ENCODE measurements at places on chromosomes 6 and 20.

DNA sequence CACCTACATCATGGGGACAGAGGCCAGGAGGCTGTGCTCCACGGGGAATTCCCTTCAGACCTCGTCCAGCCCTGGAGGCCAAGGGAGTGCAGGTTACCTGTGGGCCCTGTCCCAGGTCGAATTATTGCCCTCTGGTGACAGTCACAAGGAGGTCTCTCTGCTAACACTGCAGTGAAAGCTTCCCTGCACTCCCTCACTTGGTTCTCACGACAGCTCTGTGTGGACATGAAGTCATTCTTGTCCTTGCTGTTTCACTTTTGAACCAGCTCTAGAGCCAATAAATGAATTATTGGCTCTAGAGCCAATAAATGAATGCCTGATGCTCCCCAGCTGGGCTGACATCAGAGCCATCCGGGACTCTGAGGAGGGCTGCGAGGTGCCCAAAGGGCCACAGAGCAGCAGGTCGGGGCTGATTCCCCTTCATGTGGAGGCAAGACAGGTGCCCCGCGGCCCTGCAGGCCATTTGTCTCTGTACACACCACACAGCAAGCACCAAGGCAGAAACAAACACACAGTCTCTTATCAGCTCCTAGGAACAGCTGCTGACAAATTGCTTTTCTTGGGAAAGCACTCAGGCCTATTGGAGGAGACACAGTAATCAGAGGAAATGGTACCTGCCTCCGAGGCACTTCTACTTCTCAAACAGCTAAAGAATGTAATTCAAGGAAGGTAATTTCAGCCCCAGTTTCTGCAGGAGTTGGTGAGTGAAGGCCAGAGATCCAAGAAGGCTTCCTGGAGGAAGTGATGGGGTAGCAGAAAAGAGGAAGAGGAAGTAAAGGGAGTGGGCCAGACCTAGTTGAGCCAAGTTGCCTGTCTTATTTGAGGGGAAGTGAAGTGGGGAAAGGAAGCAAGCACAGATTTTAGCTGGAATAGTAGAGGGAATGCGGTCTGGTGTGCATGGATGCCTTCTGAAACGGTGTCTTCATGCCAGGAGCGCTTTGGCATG lies 27.5 kb upstream of the TBXT start:
- DNase-seq: no peak

GRCh38 chr20:59863058-59863457 lies 70.4 kb downstream of the SYCP2 start:
- no peak for DNase-seq

DNA sequence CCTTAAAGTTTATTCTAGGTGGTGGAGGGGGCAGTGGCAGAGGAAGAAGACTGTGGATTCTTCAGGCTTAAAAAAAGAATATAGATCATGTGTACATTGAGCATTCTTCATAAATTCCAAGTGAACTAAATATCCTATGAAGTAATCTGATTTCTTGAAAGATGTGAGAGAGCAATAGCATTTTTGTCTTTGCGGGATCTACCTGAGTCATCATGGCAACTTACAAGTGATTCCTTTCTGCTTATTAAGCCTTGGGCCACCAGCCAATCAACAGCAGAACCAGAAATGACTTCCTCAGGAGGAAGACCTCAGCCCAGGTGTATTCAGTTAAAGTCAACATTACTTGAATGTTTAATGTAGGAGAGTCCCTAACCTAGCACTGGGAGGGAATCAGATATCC lies 756.9 kb downstream of the TFAP2A start:
- DNase-seq: no peak

DNA sequence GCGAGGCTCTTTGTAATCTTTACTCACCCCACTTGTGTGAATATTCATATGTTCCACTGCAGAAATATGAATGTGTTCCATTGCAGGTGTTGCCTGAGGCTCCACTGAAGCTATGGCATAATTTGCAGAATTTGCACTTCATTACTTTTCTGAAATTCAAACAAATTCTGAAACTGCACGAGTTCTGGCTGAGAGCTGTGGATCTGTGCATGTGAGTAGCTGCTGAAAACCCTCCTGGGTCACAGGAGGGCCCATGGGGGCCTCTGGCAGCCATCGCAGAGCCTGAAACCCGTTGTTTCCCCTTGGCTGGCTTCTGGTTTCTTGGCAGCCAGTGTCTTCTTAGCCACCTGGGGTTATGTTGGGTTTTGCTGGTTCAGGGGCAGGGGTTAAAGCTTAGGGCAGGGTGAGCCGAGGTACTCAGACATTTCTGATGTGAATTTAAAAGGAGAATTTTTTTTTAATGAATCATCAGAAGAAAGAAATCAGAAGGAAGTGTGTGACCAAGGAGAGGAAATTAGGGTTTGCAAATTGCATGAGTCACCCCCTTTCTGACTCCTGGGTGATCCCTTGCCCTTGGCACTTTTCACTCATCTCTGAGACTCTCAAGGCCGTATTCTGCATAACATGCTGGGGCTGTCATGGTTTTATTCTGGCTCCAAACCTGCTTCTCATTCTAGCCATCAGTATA lies 40.6 kb downstream of the TOX2 start:
- peak; percentile 22 for DNase-seq

- DNase-seq: no peak
Observed at GRCh38 chr6:28402197-28402596, 2.6 kb upstream of the ZSCAN12 start.

DNA sequence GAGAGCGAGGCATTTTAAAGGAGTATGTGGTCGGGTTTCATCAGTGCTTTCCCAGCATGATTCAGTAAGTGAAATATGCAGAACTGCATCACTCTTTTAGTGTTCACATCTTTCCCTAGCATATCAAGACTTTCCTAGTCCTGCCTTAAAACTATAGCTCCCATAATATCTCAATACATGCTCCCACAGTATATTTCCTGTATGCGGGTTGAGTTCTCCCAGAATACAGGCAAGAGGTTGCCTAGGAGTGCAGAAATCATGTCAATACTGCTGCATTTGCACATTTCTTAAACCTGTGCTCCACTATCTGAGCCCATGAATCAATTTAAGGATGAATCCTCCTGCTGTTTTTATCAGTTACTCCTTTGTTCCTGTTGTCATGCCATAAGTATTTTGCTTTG lies 386.6 kb upstream of the SLC35B3 start:
- no peak for DNase-seq

GRCh38 chr6:115680621-115681020 lies 380.1 kb downstream of the FRK start:
- no peak for DNase-seq

DNA sequence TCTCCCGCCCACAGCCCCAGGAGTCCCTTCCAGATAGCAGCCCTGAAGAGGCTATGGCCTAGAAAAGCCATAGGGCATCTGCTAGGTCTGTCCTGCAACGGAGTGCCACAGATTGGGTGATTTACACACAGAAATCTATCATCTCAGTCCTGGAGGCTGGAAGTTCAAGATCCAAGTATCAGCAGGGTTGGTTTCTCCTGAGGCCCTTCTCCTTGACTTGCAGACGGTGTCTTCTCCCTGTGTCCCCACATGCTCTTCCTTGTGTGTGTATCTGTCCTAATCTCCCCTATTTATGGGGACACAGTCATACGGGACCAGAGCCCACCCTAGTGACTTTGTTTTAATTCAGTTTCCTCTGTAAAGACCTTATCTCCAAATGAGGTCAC lies 15.3 kb downstream of the FOXF2 start:
- no peak for DNase-seq

GRCh38 chr6:15327271-15327670 lies 81.4 kb downstream of the JARID2 start:
- DNase-seq: no peak

DNA sequence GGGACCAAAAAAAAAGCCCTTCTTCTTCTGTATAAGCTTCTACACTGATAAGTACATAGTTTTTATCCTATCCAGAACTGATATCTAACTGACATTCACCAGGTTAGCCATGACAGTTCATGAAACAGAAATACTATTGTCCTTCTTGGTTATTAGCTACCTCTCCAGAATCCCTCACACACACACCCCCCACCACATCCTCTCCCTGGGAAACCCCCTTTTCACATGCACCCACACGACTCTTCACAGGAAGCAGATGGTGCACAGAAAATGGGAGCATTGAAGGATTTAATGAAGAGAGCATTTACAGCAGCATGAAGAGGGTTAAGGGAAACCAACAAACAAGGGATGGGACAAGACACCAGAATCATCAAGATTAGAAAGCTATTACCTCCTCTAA lies 88.9 kb downstream of the FHL5 start:
- no peak for DNase-seq

- DNase-seq: no peak
Observed at GRCh38 chr6:158303210-158303731, 9.0 kb upstream of the TULP4 start.

- no peak for DNase-seq
Observed at GRCh38 chr6:42017021-42017643, 33.2 kb upstream of the TAF8 start.

GRCh38 chr6:16508959-16509358 lies 252.3 kb downstream of the ATXN1 start:
- no peak for DNase-seq

DNA sequence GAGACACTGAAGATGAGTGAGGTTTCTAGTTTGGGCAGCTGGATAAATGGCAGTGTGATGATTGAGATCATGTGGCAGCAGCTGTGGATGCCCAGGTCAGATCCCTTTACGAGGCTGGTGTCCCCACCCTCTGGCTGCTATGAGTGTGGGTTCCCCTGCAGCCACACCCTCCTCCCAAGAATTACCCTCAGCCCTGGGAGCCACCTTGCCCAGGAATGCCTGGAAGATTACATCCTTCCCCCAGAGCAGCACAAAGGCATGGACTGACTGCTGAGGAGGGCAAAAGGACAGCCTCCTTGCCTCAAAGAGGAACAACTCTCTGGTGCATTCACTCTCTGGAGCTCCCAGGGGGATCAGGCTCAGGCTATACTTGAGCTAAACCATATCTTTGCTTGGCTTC lies 15.0 kb upstream of the PKHD1 start:
- no peak for DNase-seq

DNA sequence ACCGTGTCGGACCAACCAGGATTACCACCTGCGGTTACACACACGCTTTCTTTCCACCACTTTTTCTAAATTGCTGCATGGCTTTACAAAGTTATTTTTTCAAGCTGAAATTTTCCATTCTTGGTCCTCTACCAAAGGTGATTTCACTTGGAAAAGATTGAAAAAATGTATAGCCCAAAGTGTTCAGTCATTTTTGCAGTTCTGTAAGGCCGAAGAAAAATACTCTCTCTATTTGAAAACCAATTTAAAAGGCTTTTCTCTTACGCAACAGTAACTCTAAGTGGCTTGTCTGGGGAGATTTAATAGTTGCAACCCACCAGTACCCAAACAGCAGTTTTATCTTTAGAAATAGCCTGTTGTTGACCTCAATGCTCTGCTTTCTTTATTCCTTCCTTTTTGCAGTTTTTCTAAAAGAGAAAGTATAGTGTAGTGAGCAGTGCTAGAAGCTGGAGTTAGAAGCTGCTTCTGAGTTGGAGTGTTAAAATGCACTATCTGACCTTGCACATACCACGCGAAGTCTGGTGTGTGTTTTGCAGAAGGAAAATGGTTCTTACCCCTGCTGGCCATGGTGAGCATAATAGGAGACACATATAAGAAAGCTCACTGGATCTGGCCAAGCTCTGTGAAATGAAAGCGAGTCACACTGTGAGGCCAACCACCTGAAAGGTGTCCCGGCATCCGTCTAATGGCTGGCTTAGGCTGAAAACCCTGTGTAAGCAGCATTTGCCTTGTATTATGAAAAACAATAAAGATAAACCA lies 271.6 kb upstream of the PRND start:
- DNase-seq: no peak

DNA sequence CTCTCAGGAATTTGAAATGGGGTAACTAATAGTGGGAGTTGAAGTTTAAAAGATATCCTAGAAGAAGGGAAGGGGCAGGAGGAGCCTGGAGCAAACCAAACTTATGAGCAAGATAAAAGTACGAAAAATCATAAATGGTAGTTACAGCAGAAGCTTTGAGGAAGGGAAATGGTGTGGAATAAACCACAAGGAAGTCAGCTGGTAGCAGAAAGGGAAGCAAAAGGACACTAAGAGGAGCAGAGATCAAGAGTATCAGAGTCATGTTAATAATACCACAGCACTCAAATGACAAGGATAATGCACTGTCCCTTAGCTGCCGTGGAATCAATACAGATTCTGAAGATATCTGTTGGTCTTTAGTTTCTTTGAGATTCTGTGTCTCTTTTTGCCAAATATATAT lies 44.9 kb upstream of the CCDC28A start:
- no peak for DNase-seq

GRCh38 chr6:36618366-36619355 lies 24.5 kb downstream of the SRSF3 start:
- no peak for DNase-seq
